ENCODE measurements at places on chromosomes 1 and 21. TPM values are rescaled to one million over a fixed set of nuclear protein-coding genes. Genes with fewer than 3 reads are reported as not detected.

The ROR1 gene
- 3.6 TPM for total RNA-seq

The TMEM82 gene
- not detected for total RNA-seq

The RHD gene
- total RNA-seq: not detected

The IFNLR1 gene
- total RNA-seq: not detected

The LRRIQ3 gene
- under 0.01 TPM for total RNA-seq

The RGS8 gene
- total RNA-seq: not detected

The ATAD3C gene
- total RNA-seq: not detected

The AGMAT gene
- 1.3 TPM for total RNA-seq

The ADGRL4 gene
- 246 TPM for total RNA-seq

The NPHS2 gene
- not detected for total RNA-seq

The PLA2G2C gene
- total RNA-seq: not detected

The CASZ1 gene
- 1.7 TPM for total RNA-seq

The GJC2 gene
- total RNA-seq: 3.3 TPM

The TCHHL1 gene
- total RNA-seq: not detected

The LRRN2 gene
- total RNA-seq: not detected

The SLC45A1 gene
- 0.48 TPM for total RNA-seq

The CA14 gene
- not detected for total RNA-seq

The TNFSF18 gene
- total RNA-seq: 143 TPM

The ABCA4 gene
- 5.2 TPM for total RNA-seq

The FCMR gene
- 0.38 TPM for total RNA-seq

The TLCD4 gene
- total RNA-seq: under 0.01 TPM

The CHTOP gene
- 35.5 TPM for total RNA-seq

The ICOSLG gene
- total RNA-seq: 3.0 TPM

The TNNI3K gene
- total RNA-seq: 0.10 TPM

The IL20 gene
- not detected for total RNA-seq

The IL10 gene
- not detected for total RNA-seq

The LTN1 gene
- total RNA-seq: 33.8 TPM

The ELF3 gene
- total RNA-seq: 0.10 TPM

The CALML6 gene
- total RNA-seq: under 0.01 TPM

The NHLH2 gene
- total RNA-seq: not detected

The NR5A2 gene
- total RNA-seq: 3.6 TPM

The PRR9 gene
- total RNA-seq: not detected

The IFI44L gene
- total RNA-seq: 1.3 TPM

The ARTN gene
- not detected for total RNA-seq

The PPM1J gene
- 0.98 TPM for total RNA-seq

The RPE65 gene
- total RNA-seq: not detected

The TMOD4 gene
- not detected for total RNA-seq

The MXRA8 gene
- 1.6 TPM for total RNA-seq

The MEX3A gene
- total RNA-seq: 19.9 TPM

The SDF4 gene
- total RNA-seq: 138 TPM

The SLC5A9 gene
- total RNA-seq: not detected

The VASH2 gene
- total RNA-seq: under 0.01 TPM

The CDK18 gene
- total RNA-seq: 0.33 TPM

The HES4 gene
- total RNA-seq: 20.6 TPM

The SYTL1 gene
- total RNA-seq: under 0.01 TPM

The LIN28A gene
- not detected for total RNA-seq

The USP16 gene
- 36.1 TPM for total RNA-seq

The NUP210L gene
- total RNA-seq: under 0.01 TPM

All from vein endothelial cell (primary cell).